ENCODE measurements at places on chromosomes 3 and 15.

GRCh38 chr15:52288051-52288942 lies 7.3 kb downstream of the MYO5C start:
- no peak for DNase-seq

GRCh38 chr3:61627768-61628185 lies 66.4 kb downstream of the PTPRG start:
- no peak for DNase-seq

GRCh38 chr3:94928921-94929320 lies 866.1 kb downstream of the NSUN3 start:
- DNase-seq: no peak

DNA sequence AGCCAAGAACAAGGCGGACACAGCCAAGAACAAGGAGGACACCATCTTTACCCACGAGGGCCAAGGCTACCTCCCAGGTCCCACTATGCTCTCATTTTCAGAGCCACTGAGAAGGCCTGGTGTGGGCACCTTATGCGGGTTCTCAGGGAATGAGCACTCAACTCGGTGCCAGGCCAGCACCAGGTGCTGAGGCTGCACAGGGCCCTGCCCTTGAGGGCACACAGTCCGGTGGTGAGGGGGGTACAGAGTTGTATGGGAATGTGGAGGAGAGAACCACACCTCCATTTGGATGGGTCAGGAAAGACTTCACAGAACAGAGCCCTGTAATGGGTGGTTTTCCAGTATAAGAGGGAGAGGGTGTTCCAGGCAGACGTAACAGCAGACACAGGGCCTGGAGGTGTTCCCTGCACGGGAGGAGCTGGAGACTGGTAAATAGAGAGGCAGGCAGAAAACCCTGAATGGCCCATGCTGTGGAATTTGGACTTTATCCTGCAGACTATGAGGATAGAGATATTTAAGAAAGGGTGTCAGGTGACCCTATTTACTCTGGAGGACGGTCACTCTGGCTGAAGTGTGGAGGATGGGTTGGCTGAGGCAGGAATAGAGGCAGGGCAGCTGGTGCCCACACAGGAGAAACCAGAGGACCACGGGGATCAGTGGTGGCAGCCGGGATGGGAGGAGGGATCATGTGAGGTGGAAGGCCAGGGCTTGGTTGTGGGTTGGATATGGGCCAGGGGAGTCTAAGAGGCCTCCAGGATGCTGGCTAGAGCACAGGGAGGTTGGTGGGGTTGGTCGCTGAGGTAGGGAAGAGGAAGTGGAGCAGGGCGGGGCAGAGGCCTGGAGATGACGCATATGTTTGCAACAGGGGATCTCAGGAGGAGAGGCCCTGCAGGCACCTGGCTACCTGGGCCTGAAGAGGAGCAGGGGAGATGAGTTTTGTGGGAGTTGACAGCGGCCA lies 34.6 kb downstream of the CRABP1 start:
- DNase-seq: no peak

DNA sequence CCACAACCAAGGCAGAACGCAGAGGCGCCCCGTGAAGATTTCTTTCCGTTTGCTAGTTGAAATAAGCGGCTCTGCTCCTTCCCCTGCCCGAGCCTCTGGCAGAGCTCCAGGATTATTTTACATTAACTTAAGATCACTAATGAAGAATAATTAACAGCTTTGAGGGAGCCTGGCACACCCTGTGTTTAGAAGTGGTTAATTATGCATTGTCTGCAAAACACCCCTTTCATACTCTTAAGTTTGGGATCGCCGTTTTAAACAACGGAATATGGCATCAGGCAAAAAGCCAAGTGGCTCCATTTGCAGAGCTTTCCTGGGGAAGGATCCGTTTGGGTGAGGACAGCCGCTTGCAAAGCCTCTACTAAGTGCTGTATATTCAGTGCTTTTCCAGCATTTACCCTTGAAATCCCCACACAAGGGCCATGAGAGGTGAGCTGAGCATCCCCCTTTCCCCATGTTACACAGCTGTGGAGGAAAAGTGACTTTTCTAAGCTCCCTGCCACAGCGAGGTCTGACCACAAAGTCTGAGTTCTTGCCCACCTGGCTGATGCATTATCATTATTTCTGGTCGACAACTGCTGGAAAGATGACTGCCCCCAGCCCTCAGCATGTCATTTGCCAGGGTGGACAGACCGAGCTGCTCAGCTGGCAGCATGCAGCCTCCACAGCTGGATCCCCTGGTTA lies 33.9 kb downstream of the IQSEC1 start:
- DNase-seq: no peak

- DNase-seq: no peak
Measured at GRCh38 chr3:127351321-127351720, 63.5 kb upstream of the PRR20G start.

- DNase-seq: no peak
Measured at GRCh38 chr15:50977162-50977561, 68.7 kb downstream of the AP4E1 start.

GRCh38 chr3:150168698-150169097 lies 198.0 kb upstream of the PFN2 start:
- DNase-seq: no peak

DNA sequence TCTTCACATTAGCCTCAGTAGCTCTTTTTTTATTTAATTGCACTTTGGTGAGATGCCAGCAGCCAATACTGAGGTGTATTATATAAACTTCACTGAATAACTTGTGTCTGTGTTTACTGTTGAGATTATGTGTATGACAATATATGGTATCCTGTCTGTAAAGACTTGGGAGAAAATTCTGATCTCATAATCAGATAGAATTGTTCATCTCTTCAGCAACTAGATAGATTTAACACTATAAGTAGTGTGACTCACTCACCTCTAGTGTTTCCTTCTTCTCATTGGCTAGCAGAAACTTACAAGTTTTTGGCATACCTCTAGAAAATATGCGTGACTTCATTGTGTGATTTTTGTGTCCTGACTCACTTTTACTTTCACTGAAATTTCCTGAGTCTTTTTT lies 67.6 kb upstream of the TGFBR2 start:
- no peak for DNase-seq

DNA sequence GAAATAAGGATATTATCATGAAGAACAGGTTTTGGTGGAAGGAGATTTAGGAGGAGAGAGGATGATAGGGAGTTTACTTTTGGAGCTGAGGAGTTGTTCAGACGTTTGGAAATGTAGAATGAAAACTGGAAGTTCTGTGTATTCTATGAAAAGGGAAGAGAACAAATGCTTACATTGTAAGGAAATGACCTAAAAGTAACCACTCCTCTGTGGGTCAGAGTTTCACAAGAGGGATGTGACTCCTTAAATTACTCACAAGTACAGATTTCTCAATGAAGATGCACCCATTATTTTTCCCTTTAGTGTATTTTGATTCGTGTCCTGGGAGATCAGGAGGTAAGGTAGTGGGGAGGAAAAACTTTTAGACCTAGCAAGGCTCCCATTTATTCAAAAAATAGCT lies 4.0 kb downstream of the RNF13 start:
- DNase-seq: no peak

GRCh38 chr3:53724566-53724965 lies 121.7 kb downstream of the CHDH start:
- DNase-seq: no peak

DNA sequence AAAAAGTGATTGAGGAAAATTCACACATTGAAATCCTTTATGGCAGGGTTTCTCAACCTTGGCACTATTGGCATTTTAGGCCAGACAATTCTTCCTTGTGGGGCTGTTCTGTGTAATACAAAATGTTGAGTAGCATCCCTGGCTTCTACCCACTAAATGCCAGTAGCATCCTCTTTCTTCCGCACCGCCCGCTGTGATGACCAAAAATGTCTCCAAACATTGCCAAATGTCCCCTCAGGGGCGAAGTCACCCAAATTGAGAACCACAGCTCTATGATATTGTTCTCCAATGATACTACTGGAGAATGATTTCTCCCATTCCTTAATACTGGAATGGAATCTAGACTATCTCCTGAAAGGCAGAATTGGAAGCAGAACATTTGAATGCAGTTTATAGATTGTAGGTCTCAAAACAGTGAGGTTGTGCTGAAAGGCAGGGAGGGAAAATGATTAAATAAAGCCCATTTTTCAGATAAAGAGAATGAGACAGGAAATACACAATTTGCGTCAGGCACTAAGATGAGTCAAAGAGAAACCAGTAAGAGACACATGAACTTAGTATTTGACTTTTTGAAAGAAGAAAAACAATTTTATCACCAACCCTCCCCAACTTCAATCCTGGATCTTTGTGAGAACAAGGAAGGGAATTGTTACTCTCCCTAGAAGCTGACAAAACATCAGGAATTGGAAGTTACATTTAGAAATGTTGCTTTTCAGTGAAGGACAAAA lies 101.6 kb upstream of the TNIK start:
- no peak for DNase-seq

- DNase-seq: no peak
Measured at GRCh38 chr3:95798628-95799027, 1015.8 kb upstream of the EPHA6 start.

DNA sequence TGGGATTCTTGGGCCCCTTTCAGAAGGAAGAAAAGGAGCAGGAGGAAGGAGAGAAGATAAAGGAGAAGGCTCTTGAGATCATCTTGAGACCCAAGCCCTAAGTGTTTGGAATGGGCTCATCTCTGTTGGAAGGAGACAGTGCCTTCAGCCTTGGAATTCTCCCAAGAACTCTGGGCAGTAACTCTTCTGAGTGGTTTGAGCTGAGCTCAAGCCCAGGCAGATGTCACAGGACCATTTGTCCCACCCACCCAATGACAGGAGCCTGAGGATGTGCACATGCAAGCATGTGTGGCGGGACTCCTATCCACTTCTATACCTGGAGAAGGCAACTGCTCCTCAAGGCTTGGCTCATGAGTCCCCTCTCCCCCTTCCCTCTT lies 14.6 kb upstream of the TMEM40 start:
- DNase-seq: no peak

GRCh38 chr3:134922101-134922500 lies 127.0 kb downstream of the EPHB1 start:
- DNase-seq: no peak

DNA sequence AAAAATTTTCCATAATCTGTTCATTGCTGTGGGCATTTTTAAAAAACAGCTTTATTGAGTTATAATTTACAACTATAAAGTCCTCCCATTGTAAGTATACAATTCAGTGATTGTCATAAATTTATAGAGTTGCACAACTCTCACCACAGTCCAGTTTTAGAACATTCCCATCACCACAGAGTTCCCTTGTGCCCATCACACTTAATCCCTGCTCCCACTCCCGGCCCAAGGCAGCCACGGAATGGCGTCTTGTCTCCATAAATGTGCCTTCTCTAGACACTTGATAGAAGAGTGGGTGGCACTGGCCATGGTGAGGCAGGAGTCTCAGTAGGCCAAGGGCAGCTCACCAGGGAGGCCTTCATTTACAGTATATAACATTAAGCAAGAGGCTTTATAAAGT lies 6.3 kb downstream of the TSEN2 start:
- DNase-seq: no peak

- no peak for DNase-seq
Measured at GRCh38 chr15:55112706-55113105, 84.0 kb downstream of the RSL24D1 start.

- DNase-seq: no peak
Measured at GRCh38 chr3:190238871-190239270, 83.4 kb downstream of the CLDN1 start.

- DNase-seq: no peak
Measured at GRCh38 chr3:177320765-177321247, 123.5 kb upstream of the TBL1XR1 start.

- no peak for DNase-seq
Measured at GRCh38 chr3:23438657-23439056, 235.5 kb downstream of the UBE2E2 start.

GRCh38 chr15:38885471-38885952 lies 320.9 kb upstream of the RASGRP1 start:
- DNase-seq: no peak

DNA sequence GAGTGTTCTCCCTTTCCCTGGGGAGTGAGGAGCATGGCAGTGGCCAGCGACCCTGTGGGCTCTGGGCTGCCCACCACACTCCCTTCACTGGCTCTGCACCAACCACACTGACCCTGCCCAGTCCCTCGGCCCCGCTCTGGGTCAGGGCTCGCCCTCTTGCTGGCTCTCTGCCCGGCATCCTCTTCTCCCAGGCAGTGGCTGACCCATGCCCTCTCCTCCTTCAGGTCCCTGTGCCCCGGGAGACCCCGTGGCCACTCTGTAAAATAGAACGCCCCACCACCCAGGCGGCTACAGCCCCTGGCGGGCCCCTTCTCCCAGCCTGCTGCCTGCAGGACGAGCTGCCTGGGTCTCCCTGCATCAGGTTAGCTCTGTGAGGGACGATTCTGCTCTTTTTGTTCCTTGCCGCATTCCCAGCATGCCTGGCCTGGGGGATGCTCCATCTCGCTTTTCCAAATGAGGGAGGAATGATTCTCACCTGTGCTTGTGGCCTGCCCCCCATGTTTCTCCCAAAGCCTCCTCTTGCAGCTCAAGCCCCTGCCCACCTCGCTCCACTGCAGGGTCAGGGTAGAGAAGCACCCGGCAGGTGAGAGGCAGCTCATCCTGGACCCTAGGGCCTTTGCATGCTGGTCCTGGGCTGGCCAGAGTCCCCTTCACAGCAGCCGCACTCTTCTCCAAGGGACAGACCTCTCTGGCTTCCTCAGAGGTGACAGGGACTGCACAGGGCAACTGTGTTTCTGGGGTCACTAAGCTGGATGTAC lies 14.5 kb upstream of the CFAP100 start:
- DNase-seq: no peak

- DNase-seq: no peak
Measured at GRCh38 chr3:192129586-192129985, 597.8 kb downstream of the FGF12 start.

- DNase-seq: no peak
Measured at GRCh38 chr15:59242649-59243048, 36.0 kb downstream of the LDHAL6B start.

GRCh38 chr3:193865339-193865738 lies 270.6 kb upstream of the HES1 start:
- DNase-seq: no peak

DNA sequence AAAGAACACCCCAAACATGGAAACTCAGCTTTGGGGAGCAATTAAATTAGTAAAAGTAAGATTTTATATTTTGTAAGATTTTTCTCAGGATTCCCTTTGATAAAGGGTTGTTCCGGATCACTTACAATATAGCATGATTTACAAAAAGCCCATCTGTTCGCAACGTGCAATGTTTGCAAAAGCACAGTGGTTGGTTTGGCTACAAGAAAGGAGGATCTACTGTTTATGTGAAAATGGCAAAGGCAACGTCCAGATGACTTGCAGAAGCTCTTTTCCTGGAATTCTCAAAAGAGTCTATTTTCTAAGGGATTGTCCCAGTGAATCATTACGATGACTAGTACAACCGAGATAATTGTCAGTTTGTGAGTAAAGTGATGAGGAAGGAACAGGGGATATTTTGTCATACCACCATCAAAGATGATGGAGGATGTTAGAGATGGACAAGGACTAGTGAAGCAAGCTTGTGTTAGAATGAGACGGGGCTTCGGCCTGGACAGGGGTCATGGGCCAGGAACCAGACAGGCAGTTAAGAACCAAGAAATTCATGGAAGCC lies 71.6 kb downstream of the CRYGS start:
- no peak for DNase-seq

Measured in substantia nigra (tissue), 51 donors.